ENCODE measurements at places on chromosomes 11 and 22. TPM values are rescaled to one million over a fixed set of nuclear protein-coding genes. Genes with fewer than 3 reads are reported as not detected.

Gene ZNF215
- 2.3 TPM for total RNA-seq

Gene EP300
- 33.1 TPM for total RNA-seq

Gene TMEM191B
- total RNA-seq: not detected

Gene NLRX1
- total RNA-seq: 29.9 TPM

Gene PANX3
- not detected for total RNA-seq

Data from smooth muscle cell of trachea (primary cell).